CD8-positive, alpha-beta memory T cell (primary cell): ENCODE measurements at places on chromosomes 3 and 15.

DNA sequence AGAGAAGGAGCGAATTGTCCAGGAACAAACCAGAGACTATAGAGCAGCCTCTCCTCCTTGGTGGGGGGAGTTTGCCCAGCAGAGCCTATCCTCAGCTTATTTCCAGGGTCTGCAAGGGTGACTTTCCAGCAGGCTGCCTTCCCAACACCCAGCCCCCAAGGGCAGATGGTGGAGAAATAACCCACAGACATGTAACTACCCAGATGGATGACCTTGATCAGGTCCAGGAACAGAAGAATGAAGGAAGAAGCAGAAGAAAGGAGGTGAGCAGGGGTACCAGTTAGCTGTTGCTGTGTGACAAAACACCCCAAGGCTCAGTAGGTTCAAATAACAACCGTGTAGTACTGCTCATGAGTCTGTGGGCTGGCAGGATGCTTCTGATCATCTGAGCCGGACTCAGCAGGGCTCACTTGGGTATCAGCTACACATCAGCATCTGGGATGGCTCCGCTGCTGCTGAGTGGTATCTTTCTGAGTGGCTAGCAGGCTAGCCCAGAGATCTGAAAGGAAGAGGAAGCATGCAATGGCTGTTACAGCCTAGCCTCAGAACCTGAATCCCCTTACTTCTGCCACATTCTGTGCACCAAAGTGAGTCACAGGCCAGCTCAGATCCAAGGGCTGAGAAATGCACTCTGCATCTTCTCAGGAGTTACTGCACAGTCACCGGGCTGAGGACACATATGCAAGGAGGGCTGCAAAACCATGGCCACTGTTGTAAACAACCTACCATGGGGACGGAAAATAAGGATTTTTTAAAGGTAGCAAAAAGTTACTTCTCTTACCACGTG, 22.2 kb upstream of the TXNRD3 start:
- no peak for DNase-seq

DNA sequence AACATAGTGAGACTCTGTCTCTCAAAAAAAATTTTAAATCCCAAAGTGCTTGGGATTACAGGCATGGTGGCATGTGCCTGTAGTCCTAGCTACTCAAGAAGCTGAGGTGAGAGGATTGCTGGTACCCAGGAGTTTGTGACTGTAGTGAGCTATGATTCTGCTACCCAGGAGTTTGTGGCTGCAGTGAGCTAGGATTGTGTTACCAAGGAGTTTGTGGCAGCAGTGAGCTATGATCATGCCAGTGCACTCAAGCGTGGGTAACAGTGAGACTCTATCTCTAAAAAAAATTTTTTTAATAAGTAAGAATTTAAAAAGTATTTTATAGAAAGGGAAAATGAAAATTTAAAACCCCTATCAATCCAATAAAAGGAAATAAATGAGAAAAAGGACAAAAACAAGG, 69.5 kb downstream of the FAIM start:
- DNase-seq = no peak

- peak; percentile 17 for DNase-seq
Measured at GRCh38 chr3:115040673-115041286, 106.3 kb downstream of the ZBTB20 start.

- DNase-seq = no peak
Measured at GRCh38 chr3:128548426-128549282, 55.7 kb upstream of the GATA2 start.

- no peak for DNase-seq
Measured at GRCh38 chr15:49906966-49907365, 212.1 kb downstream of the ATP8B4 start.

GRCh38 chr3:81279481-81280379, 481.7 kb downstream of the GBE1 start:
- DNase-seq = no peak

GRCh38 chr15:70714565-70714964, 48.8 kb downstream of the UACA start:
- DNase-seq = no peak

DNA sequence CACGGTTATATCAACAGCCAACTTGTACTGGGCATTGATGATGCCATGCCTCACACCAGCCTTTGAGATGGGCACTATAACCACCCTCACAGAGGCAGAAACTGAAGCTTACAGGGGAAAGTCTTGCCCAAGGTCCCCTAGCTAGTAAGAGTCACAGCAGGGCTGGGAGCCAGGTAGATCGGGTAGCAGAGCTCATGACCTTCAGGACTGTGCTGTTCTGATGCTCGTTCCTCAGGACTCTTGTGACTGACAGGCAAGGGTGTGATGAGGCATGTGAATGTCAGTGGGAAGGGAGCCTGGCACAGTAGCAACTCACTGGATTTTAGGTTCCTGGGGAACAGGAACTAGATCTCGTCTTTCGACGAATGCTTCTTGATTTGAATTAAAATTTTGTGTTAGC, 65.7 kb downstream of the RLBP1 start:
- DNase-seq = no peak

DNA sequence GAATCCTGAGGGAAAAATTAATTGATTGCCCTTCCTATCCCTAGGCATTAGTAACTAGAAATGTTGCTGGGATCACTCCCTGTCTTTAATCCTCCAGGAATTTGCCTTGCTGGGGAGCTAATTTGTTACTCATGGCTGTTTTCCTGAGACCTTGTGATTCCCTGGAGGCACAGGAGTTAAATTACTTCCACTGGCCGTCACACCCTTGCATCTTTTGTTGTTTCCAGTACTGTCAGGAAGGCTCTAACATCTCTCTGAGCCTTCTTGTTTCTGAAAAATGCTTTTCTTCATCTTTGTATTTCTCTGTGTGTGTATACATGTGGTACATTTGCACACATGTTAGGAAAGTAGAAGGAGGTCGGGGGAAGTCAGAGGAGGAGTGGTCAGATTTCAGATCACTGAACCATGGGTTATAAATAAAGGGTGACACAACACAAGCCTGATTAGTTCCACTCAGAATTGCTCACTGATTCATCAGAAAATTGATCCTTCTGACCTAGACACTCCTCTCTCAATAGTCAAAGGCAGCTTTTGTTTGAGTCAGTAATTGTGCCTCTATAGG, 23.5 kb upstream of the LRRFIP2 start:
- DNase-seq = no peak

DNA sequence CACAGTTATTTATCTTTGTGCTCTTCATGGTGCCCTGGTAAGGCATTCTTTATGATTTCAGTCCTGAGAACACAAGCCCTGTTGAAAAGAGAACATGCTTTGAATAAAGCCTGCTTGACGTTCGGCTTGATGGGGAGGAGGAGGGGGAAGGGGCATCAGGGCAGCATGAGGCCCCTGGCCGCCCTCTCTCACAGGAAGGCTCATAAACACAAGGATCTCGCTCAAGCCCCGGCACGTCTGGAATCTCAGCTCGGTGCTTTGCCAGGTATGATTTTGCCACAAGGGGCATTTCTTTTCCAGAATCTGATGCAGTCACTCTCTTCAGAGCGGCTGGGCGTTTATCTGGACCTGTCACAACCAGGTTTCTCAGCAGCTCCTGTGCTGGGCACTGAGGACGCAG, 129.4 kb downstream of the DNAJB8 start:
- DNase-seq = no peak

- no peak for DNase-seq
Measured at GRCh38 chr3:183329543-183329942, 76.5 kb downstream of the B3GNT5 start.

DNA sequence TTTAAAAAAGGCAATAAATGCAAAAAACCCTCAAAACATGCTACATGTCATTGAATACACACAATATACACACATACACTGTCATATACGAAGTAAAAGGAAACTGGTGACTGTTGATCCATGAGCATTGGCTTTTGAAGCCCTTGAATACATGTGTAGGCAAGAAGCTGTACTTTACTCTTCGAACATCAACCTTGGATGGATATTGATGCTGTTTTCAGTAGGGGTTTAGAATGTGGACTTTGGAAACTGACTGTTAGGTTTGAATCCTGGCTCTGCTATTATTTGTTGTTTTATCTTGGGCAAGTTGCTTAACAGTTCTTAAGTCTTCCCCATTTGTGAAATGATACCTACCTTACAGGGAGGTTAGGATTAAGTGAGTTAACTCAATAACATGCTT, 30.5 kb downstream of the RNF13 start:
- DNase-seq = no peak

DNA sequence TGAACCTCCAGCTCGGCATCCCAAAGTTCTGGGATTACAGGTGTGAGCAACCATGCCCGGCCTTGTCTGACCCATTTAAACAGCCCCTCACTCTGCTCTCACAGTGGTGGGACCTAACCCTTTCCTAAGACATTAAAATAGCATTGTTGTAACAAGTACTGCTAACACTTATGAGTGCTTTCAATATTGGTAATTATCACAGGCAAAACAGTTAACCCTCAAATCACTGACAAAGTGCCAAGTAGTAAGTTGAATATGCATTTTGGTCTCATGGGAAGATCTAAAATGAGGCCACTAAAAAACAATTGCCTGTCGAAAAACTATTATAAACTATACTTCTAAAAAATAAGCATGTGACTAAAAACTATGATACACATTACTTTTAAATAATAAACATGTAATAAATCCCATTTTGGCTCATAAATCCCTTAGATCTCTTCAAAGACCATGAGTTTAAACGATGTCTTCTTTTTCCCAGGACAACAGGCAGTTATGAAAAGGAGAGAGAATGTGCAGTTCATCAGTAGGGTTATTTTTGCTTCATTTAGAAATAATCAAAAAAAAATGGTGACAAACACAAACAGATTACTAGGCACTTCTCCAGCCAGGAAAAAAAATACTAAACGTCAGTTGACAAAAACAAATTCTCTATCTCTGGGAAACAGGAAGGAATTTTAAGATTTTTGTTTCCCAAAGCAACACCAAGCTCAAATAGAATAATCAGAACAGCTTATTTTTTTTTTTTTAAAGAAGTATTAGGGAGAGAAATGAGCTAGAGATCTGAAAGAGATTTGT, 95.4 kb downstream of the RFTN1 start:
- no peak for DNase-seq

DNA sequence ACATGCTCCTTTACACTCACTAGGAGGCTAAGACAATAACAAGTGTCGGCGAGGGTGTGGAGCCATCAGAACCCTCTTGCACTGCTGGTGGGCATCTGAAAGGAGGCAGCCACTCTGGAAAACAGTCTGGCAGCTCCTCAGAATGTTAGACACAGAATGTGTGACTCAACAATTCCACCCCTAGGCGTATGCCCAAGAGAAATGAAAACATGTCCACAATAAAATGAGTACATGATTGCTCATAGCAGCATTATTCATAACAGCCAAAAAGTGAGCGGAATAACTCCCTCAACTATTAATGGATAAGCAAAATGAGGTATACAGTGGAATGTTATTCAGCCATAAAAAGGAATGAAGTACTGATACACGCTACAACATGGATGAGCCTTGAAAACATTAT, 57.8 kb downstream of the WNT7A start:
- DNase-seq = no peak

DNA sequence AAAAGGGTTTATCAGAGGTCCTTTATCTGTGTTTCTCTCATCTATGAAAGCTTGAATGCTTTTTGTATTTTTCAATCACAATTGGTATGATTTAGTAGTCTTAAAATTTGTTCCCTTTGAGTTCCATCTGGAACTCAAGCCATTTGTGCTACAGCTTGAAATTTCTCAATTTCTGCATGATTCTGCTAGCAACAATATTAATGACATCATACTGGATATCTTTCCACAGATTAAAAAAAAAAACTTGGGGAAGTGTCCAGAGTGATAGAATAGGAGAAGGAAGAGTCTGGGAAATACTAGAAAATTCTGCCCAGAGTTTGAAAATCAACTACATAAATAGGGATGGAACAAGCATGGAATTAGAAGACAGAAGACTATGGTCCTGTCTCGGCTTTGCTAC, 9.3 kb upstream of the FBN1 start:
- DNase-seq = no peak

- DNase-seq = no peak
Measured at GRCh38 chr15:33111041-33111451, 83.5 kb downstream of the FMN1 start.

GRCh38 chr3:52361898-52362297, 45.8 kb downstream of the DNAH1 start:
- no peak for DNase-seq

DNA sequence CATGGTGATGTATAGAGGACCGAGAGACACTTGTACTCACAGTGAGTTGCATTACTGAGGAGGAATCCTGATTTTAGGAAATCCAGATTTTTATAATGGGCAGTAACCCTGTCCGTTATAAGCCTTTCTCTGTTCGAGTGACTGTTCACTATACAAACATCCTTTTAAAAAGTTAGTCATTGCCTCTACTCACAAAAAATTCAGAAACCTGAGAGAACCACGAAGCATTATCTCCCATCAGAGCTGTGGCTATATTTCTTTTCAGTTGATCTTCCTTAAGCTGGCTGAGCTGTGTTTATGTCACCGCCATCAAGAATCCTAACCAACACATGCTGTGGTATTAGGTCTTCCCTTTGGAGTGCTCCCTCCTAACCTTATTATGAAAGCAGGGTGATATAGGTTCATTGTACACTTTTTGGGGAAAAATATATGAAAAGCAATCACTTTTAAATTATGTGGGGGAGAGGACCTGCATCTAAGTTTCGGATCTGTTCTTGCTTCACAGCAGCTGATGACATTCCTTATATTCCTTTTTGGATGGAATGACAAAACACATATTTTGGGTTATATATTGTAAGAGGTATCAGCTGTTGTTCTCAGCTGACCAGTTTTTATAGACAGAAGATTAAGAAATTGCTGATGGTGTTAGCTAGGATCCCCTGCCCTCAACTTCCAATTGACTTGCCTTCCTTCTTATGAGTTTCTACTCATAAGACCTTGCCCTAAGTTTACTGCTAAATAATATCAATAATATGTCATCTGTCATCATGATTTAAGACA, 465.9 kb upstream of the RASGRP1 start:
- no peak for DNase-seq

GRCh38 chr3:115819785-115820384, 196.6 kb downstream of the GAP43 start:
- peak; percentile 61 for DNase-seq

DNA sequence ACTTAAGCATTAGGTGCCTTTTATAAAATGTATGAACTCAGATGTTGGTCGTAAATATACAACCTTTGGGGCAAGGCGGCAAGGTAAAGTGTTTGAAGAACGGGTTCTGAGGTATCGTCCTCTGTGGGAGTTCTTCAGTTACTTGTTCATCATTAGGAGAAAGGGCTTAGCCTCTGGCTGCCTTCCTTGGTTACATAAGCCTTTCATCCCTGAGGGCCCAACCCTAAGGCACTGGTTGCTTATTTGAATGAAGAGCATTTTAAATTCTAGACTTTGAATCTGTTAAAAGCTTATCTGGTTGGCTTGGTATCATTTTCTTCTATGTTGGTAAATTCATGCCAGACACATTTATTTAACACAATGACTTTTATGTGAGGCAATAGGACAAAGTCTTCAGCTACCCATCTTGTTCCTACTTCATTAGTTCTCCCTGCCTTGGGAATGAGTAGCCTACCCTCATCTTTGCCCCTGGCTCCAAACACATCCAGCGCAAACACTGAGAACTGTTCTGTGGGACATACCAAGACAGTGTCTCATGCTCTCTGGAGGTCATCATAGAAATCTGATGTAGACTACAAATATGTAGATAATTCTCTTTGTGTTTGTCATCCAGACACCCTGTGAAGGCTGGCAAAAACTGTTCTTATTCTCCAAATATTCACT, 12.4 kb upstream of the CCDC80 start:
- DNase-seq = no peak

- DNase-seq = no peak
Measured at GRCh38 chr15:41438206-41438605, 21.3 kb downstream of the RTF1 start.
